ENCODE measurements at places on chromosomes 6 and 20.

DNA sequence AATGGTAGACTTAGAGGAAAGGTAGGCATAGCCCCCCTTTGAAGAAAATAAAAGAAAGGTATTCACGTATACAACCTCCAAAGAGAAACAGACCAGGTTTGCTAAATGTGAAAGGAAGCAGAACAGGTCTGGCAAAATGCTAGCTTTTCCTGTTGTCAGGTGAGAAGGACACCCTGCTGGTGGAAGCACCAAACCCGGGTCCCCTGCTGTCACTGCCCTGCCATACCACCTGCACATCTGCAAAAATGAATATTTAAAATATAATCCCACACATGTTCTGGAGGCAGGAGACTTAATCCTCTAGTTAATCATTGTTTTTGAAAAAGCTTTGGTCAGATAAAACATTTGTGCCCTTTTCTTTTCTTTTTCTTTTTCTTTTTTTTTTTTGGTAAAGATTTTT is 48.9 kb upstream of the OLIG3 start:
- DNase-seq: peak; percentile 68

DNA sequence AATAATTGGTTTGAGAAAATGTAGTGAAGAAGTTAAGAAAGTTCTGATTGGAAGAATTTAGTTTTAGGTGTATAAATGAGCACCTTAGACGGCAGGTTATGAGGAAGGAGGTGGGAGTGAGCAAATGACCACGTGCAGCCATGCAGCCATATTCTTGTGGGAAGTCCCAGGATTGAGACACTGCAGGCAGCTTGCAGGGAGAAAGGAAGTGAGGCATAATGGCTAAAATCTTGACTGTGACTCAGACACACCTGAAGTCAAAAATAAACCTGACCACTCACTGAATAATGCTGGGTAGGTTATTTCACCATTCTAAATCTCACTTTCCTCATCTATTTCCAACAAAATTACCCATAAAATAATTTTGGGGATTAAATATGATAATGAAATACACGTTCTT is 16.6 kb downstream of the DSE start:
- no peak for DNase-seq

- no peak for DNase-seq
These were observed 449.0 kb upstream of the MMS22L start for GRCh38 chr6:97732045-97732444.

GRCh38 chr6:160274871-160275510 is 16.4 kb upstream of the SLC22A2 start:
- no peak for DNase-seq

DNA sequence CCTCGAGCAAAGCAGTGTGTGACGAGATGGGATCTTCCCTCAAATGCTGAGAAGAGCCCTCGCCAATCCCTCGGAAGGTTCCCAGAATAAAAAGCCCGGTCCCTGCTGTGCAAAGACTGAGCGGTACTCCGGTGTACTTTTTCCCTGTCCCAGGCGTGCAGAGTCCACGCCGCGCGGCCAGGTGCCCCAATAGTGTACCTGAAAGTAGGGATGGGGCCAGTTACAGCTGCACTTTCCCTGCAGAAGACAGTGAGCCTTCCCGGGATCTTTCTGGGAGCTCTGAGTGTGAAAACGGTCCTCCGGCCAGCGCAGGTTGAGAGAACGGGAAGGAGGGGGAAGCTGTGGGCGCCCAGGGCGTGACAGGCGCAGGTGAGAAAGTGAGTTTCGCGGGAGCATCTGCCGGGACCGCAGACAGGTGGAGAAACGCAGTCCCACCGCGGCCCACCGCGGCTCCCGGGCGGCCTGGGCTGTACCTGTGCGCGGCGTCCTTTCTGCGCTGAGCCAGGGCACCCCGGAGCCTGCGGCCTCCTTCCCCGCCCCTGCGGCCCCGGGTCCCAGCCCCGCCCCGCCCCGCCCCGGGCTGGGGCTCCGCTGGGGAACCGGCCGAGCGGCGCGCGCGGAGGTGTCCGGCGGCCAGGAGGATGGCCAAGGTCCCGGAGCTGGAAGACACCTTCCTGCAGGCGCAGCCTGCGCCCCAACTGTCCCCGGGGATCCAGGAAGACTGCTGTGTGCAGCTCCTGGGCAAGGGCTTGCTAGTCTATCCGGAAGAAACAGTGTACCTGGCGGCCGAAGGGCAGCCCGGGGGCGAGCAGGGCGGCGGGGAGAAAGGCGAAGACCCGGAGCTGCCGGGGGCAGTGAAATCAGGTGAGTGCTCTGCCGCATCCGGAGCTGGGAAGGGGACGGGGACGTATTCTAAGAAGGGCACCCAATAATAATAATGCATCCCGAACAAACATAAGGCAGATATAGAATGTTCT is at the start of gene RFX6:
Gene RFX6 (plus strand): TSS at position 608 of the 977 bp plus-strand sequence. CDS start 34 bp downstream, at position 642.
- DNase-seq: peak; percentile 22

- no peak for DNase-seq
These were observed 35.4 kb downstream of the CEP250 start for GRCh38 chr20:35490736-35491181.

DNA sequence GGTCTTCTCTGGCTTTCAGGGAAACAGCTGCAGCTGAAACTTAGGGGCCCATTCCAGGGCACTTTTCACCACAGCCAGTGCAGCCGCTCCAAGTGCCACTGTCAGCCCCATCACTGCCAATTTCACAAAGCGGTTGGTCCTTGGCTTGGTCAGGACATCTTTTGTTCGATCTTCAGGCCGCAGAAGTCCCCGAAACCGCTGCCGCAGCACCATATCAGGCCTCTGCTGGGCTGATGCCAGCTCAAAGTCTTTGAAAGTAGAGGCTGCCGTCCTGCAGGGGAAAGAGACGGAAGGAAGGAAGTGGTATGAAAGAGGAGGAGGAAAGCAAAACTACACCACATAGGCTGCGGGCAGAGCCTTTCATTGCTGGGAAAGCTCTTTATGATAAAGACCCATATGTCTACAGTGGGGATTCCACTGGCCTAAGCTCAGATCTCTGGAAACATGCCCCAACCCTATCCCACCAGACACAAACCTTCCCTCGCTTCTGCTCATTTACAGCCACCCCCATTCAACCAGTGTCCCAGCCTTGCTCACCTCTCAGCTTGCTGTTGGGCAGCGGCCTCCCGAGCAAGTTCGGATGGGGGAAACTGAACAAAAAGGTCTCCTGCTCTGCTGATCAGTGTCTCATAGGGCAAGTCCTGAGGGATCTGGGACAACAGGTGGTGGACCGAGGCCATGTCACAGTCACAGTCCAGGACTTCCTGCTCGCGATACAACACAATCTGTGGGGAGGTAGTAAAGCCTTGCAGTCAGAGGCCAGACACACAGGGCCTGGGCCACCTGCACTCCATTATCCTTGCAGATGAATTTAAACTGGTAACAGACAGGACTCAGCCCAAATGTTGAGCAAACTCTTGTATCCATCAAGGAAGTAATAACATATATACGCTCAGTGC is 23.5 kb downstream of the TBC1D20 start:
- no peak for DNase-seq

DNA sequence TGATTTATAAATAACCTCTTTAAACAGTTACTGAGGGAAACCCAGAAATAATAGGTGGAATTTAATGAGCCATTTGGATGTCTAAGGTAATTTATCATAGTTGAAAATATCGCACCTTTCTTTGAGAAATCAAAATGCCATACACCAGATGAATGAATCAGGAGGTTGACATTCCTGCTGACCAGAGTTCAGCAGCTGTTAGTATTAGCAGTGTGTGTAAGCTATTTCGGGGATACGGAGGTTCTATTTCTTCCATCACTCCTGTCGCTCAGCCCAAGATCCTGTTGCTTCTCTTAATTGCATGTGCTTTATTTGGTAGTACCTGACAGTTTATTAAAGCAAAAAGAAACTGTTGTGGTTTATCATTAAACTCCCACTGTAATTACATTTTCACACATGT is 67.1 kb downstream of the HDGFL1 start:
- no peak for DNase-seq

- DNase-seq: no peak
These were observed 86.6 kb upstream of the TOP1 start for GRCh38 chr20:40942006-40942405.

DNA sequence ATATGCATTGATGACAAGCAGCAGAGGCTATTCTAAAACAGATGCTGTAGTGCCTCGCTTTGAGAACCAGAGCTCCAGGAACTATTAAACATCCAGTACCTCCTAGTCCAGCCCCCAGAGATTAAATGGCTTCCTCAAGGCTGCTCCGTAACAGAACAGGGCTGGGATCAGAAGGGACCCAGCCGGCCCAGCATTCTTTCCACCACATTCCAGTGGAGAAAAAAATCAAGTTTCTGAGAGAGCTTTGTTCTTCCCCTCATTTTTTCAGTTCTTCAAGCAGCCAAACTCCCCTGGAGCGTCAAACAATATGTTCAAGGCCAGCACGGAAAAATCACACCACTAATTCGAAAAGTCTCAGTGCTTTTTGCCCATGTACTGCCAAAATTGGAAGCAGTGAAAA is 5.8 kb upstream of the STMND1 start:
- no peak for DNase-seq

GRCh38 chr6:36749829-36750489 is 52.3 kb downstream of the RAB44 start:
- no peak for DNase-seq

- no peak for DNase-seq
These were observed 24.6 kb downstream of the RIPOR2 start for GRCh38 chr6:24910961-24911725.

DNA sequence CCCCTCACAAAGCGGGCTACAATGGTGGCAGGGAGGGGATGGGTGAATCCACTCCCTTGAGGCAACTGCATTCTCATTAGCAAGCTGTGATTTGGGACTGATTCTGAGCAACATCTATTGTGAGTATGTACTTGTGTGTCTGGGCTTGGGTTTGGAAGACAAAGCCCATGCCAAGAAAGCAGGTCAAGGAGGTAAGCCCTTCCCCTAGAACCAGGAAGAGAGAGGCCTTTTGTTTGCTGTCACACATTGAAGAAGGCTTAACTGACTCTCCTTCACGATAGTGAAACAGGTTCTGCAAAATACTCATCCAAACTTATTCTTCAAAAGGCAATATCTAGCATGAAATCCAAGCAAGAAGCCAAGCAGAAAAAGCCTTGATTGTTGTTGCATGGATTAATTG is 403.1 kb upstream of the ID4 start:
- DNase-seq: no peak

DNA sequence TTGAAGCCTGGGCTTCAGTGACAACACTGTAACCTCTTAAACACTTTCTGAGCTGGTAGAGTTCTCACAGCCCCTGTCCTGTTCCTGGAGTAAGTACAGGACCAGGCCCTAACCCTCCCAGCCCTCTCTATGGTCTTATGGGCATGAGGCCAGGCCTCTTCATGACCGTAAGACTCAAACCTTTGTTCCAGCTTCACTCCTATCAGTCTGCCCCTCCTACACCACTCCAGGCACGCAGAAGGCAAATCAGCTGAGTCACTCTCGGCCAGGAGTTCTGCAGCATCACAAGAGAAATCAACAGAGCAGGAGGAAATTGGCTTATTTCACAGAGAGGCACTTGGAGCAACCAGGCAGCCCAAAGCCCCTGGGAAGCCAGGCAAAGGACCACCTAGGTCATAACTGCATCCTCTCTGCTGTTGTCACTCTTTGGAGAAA is 25.3 kb upstream of the CHD6 start:
- peak; percentile 12 for DNase-seq

DNA sequence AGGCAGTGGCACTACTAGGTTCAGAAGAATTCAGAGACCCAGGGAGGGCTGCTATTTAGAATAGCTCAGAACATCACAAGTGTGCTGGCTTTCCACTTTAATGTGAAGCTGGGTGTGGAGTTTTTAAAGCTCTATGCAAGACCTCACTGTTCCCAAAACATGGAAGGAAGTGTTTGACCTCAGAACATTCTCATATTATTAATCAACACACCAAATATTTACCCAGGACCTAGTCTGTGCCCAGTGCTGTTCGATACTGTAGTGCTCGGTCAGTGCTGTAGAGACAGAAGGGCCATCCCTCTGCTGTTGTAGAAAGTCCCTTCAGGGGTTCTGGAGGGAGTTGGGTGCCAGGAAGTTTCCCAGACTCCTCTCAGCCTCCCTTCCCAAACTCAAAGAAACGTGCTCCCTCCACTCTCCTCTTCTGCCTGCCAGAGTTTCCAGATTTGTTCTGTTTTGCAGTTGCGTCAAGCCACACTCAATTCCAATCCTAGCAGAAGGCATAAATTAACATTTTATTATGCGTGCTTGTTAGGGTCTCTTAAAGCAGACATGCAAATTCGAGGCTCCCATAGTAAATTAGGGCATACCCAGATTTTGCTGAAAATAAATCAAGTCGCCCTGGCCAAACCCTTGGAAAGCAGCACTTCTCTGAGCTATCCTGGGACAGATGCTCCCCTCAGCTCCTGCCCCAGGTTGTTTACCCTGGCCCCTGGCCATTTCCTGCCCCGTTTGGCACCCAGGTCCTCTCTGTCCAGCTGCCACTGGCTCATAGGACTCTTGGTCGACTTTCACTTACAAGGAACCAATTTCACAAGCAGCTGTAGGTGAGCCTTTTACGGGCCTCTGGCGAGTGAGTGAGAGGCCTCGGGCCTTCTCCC is 248.6 kb downstream of the HIVEP2 start:
- no peak for DNase-seq

Measured in HAP-1 (cell line).